ENCODE measurements at places on chromosomes 1 and 21. TPM values are rescaled to one million over a fixed set of nuclear protein-coding genes. Genes with fewer than 3 reads are reported as not detected.

Gene SYT6
- not detected for polyA plus RNA-seq

Gene HTR6
- not detected for polyA plus RNA-seq

Gene OR2T11
- polyA plus RNA-seq: not detected

Gene NME7
- polyA plus RNA-seq: 13.0 TPM

Gene PLA2G2F
- not detected for polyA plus RNA-seq

Gene LRRC8D
- 54.5 TPM for polyA plus RNA-seq

Gene KRTAP7-1
- not detected for polyA plus RNA-seq

Gene OPRD1
- not detected for polyA plus RNA-seq

Gene CD52
- polyA plus RNA-seq: 12,173 TPM

Gene GRHL3
- not detected for polyA plus RNA-seq

Gene NBPF6
- polyA plus RNA-seq: not detected

Gene EDN2
- polyA plus RNA-seq: not detected

DNA sequence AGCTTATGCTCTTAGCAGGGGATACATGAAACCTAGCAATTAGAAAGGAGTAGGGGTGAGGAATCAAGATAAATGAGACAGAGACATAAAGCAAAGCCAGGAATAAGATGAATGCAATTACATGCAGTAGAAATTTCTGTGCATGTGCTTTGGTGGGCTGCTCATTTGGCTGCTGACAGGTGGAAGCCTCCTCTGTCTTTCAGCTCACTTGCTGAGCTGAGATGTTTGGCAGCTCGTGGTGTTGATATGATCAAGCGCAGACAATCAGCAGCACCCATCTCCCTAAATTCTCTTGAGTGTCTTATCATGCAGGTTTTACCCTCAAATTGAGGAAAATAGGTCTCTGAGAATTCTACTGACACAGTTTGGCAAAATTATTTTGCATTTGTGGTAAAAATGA is 108.3 kb upstream of the CD34 start:
- DNase-seq: no peak

GRCh38 chr1:156833603-156834002 is 17.0 kb upstream of the SH2D2A start:
- no peak for DNase-seq

- no peak for DNase-seq
Observed at GRCh38 chr1:43545695-43546387, 15.2 kb downstream of the PTPRF start.

GRCh38 chr1:67051196-67051595 is 2.8 kb downstream of the SLC35D1 start:
- DNase-seq: no peak

DNA sequence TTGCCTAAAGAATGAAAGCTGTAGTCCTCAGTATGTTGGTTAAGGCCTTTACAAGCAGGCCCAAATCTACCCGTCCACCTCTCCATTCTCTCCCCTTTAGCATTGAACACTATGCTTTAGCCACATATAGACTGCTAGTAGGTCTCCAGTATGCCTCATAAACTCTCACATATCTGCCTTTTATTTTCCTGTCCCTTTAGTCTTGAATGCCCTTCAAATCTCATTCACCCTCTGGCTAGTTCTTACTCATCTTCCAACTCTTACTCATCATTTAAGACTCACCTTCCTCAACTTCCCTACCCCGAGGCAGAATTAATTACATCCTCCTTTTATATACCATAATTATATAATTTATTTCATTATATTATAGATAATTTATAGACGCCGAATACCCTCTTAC is 78.7 kb upstream of the TSPAN2 start:
- DNase-seq: no peak

DNA sequence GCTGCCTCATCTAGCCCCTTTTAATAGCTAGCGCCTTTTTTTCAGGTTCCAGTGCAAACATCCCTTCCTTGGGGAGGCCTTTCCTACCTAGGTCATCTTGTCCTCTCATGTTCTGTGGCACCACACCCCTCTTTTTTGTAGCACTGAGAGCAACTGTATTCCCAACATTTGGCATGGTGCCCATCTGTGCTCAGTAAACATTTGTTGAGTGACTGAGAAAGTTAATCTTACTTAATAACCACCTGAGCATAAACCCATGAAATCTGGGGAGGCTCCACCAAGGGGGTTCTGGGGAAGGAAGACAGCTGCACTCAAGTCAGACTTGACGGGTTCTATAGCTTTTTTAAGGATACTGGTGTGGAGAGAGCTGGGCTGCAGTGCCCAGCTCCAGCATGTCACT is 90.0 kb downstream of the NOS1AP start:
- DNase-seq: no peak

DNA sequence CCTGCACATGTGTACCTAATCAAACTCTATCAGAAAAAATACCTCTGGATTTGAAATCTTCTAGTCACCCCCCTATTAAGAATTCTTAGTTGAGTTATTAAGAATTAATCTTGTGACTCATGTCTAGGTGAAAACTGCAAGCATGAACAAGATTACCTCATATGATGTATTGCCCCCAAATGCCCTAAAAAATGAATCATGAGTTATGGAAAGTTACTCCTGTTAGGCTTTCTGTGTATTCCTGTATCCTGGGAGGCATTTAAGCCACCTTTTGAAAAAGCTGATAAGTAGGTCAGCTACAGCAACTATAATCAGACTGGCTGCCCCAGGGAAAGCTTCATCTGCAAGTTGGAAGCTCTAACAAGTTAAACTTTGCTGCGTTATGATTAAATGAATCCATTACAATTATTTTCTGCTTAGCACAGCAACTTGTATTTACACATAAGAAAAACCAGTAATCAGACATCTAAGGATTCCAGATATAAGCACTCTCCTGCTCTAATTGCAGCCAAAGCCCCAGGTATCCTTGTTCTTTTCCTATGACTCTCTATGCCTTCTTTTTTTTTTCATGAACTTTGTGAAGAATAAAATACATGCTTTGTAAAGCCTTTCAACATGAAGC is 147.7 kb downstream of the NTPCR start:
- no peak for DNase-seq

DNA sequence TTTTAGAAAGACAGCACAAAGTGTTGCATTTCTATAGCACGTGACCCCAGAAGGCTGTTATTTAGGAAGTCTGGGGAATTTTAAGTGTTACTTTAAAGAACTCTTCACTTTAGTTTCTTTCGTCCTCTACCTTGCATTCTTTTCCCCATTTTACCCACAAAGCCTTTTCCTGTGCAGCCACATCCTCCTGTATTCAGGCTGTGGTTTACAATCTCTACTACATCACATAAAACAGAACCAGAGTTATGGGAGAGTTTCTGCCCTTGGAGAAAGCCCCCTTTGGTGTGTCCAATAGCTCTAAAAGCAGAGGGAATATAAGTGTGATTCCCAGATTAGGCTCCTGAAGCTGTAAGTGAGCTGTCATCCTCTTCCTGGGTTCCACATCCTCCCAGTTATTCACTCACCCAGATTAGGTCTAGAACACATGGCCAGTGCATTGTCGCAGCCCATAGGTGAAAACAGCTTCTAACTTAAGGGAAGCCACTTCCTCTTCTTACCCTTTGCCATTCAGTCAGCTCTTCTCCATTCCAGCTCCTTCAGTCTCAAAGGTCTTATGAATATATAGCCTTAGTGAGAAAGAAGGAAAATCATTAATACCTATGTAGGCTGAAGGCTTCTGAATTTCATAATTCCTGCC is 171.1 kb downstream of the PIGK start:
- DNase-seq: no peak

- no peak for DNase-seq
Observed at GRCh38 chr1:119964673-119965363, 68.5 kb upstream of the ADAM30 start.

DNA sequence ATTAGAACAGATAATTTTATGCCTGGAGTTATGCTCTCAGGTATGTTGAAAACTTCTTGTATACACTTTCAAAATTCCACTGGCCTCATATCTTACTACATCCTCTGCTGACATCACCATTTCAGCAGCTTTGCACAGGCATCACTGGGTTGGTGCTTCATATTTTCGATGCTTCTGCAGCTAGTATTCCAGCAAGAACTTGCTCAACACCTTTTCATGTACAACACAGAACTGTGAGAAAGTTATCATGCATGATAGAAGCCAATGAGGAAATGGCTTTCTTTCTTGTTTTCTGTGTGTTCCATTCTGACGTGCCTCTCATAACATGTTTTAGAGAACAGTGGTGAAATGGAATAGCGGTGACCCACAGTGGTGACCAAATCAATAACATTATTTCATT is 5.1 kb upstream of the GBP5 start:
- DNase-seq: peak; percentile 31

DNA sequence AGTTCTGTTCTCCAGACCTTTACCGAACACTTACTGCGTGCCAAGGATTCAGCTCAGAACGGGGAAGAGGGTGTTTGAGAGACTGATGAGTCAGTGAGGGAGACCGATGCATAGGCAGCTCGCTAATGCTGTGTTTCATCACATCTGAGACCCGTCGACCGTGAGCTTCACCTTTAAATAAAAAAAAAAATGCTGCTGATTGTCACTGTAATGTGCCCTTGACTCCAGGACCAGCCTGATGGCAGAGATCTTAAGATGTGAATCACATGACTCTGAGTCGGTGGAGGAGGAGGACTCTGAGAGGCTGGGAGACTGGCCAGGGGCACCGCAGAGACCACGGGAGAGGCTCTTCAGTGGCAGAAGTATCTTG is 28.8 kb downstream of the SPSB1 start:
- DNase-seq: no peak

DNA sequence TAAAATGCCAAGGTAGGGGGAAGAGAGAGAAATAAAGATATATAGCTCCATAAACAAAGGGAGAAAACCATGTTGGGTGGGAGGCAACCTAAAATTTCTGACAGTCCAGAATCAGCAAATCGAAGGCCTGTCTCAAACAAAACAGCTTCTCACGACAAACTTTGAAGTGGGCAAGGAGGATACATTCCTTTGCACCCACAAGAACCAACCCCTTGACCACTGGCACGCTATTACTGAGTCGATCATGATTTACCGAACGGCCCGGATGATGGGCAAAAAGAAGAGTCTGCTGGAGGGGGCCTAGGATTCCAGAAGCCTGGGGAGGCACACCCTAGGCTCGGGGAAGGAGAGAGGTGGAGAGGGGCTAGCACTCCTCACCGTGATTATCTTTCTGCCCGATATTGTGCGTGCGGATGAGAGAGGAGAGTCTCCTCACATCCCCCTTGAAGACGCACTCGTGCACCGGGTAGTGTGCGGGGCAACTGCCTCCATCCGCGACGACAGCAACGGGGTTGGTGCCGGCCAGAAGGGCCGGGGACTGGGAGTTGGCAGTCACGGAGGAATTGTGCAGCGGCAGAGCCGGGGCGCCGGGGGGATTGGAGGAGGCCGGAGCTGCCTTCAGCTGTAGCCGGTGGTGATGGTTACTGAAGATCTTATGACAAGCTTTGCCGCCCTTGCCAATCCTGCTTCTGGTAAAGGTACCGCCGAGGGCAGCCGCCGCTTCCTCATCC is 756 bp downstream of the ANKRD13C start:
- peak; percentile 52 for DNase-seq

- DNase-seq: no peak
Observed at GRCh38 chr1:116311193-116311592, 61.9 kb upstream of the ATP1A1 start.

DNA sequence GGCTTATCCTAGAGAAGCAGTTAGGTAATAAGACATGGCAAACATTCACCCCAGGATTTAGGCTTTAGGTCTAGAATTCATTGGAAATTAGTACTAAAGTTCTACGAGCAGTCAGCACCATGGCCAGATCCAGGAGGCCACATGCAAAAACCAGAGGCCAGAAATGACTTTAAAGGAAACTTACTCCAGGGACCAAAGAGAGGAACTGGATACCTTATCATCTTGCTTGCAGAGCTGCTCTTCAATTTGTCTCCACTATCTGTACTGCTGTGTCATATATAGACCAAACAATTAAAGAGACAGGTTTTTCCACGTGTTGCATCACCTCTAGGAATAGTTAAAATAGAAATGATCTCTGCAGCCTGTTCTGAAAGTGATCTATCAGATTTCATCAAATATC is 127.8 kb downstream of the LMX1A start:
- DNase-seq: no peak

DNA sequence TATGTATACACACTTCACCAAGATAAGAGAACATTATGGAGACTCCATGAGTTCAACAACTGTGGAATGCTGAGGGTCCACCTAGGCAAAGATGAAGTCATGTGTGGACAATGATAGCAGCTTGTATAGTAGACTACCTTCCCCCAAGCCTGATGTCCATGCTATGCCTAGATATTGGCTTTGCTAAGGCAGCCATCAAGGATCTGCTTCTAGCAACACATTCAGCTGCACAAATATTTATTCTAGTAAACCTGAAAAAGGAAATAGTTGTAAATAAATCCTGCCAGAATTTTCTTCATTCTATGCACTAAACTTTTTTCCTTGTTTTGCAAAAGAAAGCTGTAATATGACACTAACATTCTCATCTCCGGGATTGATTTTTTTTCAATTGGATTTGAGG is 7.0 kb upstream of the LPAR3 start:
- DNase-seq: no peak

DNA sequence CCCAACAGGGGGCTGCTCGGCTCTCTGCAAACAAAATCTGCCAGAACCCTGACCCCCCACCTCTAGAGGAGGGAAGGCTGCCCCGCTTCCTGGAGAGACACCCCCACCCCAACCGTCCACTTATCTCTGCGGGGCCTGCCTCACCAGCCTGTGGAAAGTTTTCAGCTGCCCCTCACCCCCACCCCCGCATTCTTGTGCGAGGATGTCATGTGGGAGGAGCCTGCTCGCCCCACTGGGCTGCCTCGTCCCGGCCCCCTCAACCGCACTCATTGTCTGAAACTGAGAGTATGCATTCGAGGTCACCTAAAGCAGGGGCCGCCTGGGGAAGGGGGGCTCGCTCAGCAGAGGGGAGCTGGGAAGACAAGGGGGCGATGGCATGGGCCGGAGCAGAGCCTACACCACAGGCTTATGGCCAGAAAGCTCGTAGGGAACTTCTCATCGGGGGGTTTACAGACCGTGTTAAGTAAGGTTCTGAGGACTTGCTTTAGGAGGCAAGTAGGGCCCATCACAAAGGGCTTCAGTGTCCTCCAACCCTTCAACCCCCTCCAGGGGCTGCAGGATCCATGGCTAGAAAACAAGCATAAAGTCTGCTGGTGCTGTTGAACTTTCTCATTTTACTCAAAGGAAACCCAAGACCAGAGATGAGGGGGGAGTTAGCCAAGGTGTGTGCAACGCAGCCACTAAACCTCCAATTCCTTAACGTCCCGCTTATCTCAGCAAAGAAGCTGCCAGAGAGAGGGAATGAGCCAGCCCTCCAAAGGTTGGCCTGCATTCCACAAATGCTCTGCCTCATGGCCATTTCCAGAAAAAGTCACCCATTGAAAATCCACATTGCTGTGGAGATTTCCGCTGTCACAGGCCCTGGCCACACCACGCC is 9.4 kb downstream of the EPHA2 start:
- DNase-seq: no peak

GRCh38 chr1:181087400-181087901 is 1.0 kb upstream of the IER5 start:
- DNase-seq: no peak

DNA sequence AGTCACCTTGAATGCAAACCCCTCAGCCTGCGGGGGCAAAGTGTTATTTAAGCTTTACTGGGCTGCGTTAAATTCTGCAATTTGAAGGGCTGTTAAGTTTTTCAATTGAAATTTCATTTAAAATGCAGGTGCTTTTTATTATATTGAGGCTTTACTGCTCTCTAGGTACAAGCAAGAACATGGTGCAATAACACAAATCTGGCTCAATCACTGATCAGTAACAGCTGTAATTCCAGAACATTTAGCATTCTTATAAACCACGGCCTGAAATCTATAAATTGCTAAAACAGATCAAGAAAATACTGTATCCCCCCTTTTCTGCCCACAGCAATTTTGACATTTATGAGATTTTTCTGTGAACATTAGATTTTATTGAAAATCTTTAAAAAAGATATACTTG is 322.8 kb downstream of the KCTD3 start:
- no peak for DNase-seq

- no peak for DNase-seq
Observed at GRCh38 chr21:44301141-44301540, 1.3 kb downstream of the PFKL start.

Data from CD4-positive, CD25-positive, alpha-beta regulatory T cell (primary cell).